Stomach (tissue), 19 donors: ENCODE measurements at places on chromosomes 5 and 9.

GRCh38 chr5:81167078-81167477, 66.0 kb upstream of the CKMT2 start:
- peak; percentile 45 for DNase-seq

DNA sequence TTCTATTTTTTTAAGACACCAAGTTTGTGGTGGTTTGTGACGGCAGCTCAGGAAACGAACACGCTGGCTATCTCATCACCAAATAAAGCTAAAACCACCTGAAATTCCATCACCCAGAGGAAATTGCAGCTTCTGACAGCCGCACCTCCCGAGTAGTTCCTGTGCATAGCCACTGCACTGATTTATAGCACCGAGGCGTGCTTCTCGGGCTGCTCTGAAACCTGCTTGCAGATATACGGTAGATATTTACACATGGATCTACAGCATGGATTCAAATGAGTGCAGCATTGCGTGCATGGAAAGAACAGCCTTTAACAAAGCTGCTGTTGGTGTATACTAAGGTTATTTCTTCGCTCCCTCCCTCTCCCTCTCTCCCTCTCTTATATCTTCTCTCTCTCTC, 153.8 kb downstream of the PHF2 start:
- DNase-seq: peak; percentile 63

DNA sequence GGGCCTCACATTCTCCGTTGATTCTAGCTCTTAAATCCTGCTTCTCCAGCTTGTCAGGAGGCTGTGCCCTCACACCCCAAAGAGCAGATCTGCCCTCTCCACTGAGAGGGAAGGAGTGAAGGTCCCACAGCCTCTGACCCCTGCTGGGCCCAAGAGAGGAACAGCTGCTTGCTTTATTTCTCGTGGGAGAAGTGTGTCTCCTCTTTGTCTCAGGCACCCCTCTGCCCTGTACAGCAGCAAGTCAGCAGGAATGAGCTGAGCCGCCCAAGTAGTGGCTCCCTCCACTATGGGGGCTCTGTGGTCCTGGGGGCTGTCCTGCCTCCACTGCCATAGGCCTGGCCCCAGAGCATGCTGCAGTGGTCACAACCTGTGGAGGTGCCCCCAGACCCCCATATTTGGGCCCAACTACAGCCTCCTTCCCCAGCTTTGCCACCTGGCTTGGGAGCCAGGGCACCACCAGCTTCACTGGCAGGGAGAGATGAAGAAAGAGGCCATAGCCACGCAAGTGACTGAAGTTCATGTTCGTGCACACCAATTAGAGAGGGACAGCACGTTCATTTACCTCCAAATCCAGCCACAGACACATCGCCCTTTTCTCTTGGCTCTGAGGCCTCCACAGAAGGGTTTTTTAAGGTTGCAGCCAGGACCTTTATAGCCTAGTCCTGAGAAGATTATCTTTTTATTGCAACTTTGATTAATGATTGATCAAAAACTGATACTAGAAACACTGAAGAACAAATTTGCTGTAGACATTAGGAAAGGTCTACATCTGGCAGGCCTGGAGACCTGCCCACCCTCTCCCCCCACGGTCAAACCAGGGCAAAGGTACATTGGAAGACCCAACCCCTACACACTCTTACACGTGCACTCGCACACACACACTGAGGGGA, 27.5 kb downstream of the IRF1 start:
- no peak for DNase-seq

DNA sequence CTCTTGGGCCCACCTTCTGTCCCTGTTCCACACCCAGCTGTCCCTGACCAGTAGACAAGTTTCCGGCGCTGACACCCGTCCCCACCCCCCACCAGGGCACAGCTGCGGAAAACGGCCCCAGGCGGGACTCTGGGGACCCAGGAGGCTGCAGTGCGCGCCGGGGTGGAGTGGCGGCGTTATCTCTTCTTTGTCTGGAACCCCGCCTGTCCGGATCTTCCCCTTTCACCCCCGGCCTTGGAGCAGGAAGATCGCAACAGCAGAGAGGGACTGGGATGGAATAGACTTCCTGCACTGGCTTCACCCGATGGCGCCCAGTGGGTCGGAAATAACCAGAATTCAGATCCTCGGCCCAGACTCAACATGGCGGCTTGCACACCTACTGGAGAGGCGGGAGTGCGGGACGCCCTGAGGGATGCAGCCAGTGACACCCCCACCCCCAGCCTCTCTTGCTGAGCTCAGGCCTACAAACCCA, 4.7 kb downstream of the PAX5 start:
- no peak for DNase-seq

DNA sequence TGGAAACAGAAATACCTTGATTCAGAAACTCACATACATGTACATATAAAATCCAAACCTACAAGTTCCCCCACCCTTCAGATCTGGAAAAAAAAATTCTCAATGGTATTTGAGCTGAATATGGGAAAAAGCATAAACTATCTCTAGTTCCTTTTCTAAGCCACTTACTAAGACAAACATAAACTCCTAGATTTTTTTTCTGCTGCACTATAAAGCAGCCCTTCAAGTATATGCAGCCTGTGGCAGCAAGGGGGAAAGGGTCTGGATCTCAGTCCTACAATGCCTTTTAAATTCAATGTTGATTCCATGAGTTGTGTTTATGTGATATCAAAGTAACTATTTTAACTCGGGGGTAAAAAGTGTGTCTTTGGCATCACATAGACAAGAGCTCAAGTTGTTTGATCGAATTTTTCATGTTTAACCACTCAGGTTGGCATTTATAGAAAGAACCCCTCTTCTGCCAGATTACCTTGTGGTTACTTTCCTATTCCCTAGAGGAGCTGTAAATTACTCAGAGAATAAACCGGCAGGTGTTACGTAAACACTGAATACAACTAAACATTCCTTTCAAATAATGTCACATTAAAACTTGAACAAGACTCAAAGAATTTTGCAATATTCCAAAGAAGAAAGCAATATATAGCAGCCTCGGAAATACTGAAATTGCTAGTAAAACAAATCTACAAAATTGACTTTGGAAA, 91.8 kb upstream of the FER start:
- DNase-seq: no peak

GRCh38 chr5:116216246-116216645, 131.4 kb downstream of the COMMD10 start:
- DNase-seq: no peak

DNA sequence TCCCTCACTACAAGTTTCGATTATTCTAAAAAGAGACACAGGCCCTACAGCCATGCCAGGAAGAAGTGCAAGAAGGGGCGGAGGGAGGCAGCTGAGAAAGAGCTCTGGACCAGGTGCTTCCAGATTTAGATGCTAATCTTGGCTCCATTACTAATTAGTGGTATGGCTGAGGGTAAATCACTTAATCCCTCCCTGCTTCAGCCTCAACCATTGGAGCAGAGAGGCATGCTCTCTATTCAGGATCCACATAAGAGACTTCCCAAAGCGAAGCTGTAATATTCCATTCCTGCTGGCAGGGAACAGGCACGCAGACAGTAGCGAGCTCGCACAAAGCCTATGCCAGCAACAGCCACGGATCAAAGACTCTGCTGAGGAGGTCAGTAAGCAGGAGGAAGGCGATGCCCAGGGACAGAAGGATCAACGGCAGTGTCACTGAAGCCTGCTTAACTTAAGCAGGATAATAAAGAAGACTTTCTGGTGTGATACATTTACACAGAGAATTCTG, 24.2 kb downstream of the LIFR start:
- no peak for DNase-seq

GRCh38 chr9:78103971-78104433, 72.4 kb upstream of the GNAQ start:
- peak; percentile 32 for DNase-seq

DNA sequence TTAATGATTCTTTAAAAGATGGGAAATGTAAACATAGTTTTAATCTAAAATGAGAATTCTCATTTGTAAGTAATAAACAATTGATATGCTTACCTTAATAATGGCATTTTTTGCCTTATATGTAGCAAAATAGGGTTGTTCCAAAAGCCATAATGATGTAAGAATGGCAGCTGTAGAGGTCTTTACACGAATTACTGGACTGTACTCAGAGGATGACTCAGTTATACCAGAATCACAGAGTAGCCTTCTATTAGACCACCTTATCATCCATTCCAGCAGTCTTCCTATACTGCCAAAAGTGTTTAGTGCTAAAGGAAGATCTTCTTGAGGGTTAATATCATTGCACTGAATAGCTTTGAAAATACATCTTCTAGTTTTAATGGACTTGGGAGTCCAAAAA, 66.5 kb downstream of the CPLANE1 start:
- DNase-seq: no peak

DNA sequence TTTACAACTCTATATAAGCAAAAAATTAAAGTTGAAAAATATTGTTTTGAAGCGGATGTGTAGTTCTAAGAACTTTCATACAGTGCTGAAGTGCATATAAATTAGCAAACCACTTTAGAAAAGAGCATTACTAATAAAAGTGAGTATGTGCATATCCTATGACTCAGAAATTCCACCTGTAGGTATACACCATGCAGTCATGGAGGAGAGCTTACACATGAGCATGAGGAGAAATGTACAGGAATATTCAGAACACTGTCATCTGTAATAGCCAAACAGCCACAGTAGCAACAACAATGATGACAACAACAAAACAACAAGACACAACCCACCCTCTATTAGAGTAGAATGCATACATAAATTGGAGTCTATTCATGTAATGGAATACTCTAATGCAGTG, 138.2 kb upstream of the ARRDC3 start:
- DNase-seq: no peak

GRCh38 chr5:125042261-125042890, 295.9 kb upstream of the ZNF608 start:
- peak; percentile 20 for DNase-seq

GRCh38 chr5:175867587-175868347, 3.6 kb upstream of the CPLX2 start:
- DNase-seq: peak; percentile 30

- DNase-seq: no peak
These were observed 84.2 kb downstream of the NR6A1 start for GRCh38 chr9:124686918-124687317.

DNA sequence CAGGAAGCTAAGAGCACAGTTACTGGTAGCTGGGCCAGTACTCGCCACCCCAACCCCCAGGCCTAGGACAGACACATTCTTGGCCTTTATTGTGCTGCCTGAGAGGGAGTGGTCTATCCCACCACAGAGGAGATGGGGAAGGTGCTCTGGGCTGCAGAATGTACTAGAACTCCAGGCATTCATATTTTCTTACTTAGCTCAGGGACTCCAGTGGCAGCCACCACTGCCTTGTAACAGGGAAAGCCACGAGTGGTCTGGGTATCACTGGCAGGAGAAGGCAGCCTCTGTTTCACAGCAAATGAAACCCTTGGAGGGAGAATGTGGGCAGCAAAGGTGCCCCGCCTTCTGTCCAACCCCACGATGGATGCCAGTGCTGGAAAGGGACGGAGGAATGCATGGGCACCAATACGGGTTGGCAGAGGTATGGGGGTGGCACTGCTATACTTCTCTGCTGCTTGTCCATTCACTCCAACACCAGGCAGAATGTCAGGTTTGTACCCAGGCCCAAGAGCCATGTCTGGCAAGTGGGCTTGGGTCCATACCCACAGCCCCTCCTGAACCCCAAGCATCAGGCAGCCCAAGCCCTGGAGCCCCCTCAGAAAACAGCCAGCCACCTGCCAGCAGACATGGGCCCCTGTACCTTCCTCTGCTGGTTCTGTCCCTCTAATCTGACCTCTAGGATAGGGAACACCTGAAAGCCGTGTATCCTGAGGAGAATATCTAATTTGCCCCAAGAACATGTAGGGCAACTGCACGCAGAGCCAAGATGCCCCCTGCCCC, 4.6 kb downstream of the SEPTIN8 start:
- no peak for DNase-seq

GRCh38 chr5:30802961-30803705, 390.4 kb upstream of the CDH6 start:
- DNase-seq: peak; percentile 3

DNA sequence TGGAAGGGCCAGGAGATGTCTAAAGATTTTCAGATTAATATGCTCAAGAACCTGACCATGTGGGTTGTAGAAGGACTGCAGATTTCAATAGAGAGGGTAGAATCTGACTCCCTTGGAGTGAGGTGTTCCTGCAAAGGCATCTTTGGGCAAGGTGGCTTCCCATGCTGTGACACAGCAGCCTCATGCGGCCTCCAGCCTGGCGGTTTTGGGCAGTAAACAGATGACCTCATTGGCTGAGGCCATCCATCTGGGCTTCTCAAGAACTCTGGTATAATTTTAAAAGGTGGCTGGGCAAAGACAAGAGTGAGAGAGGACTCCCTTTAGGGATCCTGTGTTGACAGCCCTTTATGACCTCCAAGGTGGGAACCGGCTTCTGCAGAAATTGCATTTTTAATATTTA, 90.3 kb upstream of the ERCC6L2 start:
- DNase-seq: no peak

DNA sequence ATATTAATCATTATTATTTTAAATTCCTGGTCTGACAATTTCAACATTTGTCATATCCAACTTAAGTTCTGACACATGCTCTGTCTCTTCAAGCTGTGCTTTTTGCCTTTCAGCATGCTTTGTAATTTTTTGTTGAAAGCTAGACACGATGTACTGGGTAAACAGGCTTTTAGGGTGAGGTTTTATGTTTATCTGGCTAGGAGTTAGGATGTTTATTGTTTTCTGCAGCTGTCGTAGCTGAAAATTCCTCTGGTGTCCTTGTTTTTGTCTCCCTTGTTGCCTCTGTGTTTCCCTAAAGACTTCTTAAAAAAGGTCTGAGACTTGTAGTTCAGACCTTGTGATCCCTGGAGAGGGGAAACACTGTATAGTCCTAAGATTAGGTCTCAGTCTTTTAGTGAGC, 20.6 kb downstream of the TUT7 start:
- no peak for DNase-seq

DNA sequence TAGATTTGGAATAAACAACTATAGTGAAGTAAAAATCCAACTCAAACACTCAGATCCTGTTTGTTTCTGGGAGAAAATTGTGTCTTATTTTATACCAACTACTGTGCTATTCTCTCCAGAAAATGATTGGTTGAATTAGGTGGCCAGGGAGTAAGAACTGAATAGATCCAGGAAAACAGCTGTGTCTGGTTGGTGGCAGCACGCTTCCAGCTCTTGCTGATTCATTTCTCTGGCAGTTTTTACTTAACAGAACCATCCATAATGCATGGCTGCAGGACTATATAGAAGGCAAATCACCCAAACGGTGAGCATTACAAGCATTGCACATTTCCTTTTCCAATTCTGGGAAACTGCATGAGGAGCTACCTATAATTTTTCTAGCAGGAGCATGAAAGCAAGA, 29.5 kb downstream of the DMAC1 start:
- DNase-seq: no peak

- DNase-seq: peak; percentile 40
These were observed 142.3 kb upstream of the FSTL4 start for GRCh38 chr5:133754575-133755169.

- no peak for DNase-seq
These were observed 19.4 kb upstream of the BTNL9 start for GRCh38 chr5:181020688-181021087.

DNA sequence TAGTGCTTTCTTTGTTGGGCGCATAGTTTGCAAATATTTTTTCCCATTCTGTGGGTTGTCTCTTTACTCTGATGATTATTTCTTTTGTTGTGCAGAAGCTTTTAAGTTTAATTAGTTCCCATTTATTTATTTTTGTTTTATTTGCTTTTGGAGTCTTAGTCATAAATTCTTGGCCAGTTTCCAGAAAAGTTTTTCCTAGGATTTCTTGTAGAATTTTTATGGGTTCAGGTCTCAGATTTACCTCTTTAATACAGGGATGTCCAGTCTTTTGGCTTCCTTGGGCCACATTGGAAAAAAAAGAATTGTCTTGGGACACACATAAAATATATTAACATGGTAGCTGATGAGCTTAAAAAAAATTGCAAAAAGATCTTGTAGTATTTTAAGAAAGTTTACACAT, 122.0 kb downstream of the WDR70 start:
- DNase-seq: no peak

- DNase-seq: peak; percentile 17
These were observed 72.5 kb downstream of the PHF2 start for GRCh38 chr9:93648836-93649235.
